ENCODE measurements at places on chromosomes 2 and 18. TPM values are rescaled to one million over a fixed set of nuclear protein-coding genes. Genes with fewer than 3 reads are reported as not detected.

The COLEC11 gene
- 11.9 TPM for polyA plus RNA-seq

The DSG1 gene
- not detected for polyA plus RNA-seq

The ABI2 gene
- 4.9 TPM for polyA plus RNA-seq

The BARD1 gene
- polyA plus RNA-seq: 1.5 TPM

The HOXD10 gene
- not detected for polyA plus RNA-seq

The BCL11A gene
- polyA plus RNA-seq: 4.4 TPM

The SIX3 gene
- polyA plus RNA-seq: 1.7 TPM

The UGT1A5 gene
- not detected for polyA plus RNA-seq

The MOGAT1 gene
- not detected for polyA plus RNA-seq

The MYCN gene
- polyA plus RNA-seq: 0.75 TPM

The ZNF516 gene
- 5.4 TPM for polyA plus RNA-seq

The HAAO gene
- 18.3 TPM for polyA plus RNA-seq

The SLC38A11 gene
- 3.9 TPM for polyA plus RNA-seq

The UGT1A1 gene
- not detected for polyA plus RNA-seq

The CRIM1 gene
- 14.7 TPM for polyA plus RNA-seq

The CAVIN2 gene
- polyA plus RNA-seq: 4.2 TPM

The GCC2 gene
- polyA plus RNA-seq: 8.7 TPM

The TNS1 gene
- polyA plus RNA-seq: 38.5 TPM

The WDPCP gene
- polyA plus RNA-seq: 2.3 TPM

The ANKRD30B gene
- polyA plus RNA-seq: 0.99 TPM

The GRHL1 gene
- 0.95 TPM for polyA plus RNA-seq

The SPEG gene
- polyA plus RNA-seq: 21.9 TPM

The PLEK gene
- polyA plus RNA-seq: 1.0 TPM

The SS18 gene
- polyA plus RNA-seq: 17.0 TPM

The FAHD2A gene
- polyA plus RNA-seq: 19.0 TPM

The TDRD15 gene
- polyA plus RNA-seq: not detected

The CIB4 gene
- not detected for polyA plus RNA-seq

The MC4R gene
- not detected for polyA plus RNA-seq

The IER3IP1 gene
- polyA plus RNA-seq: 15.4 TPM

The PLA2R1 gene
- polyA plus RNA-seq: 0.52 TPM

The DUSP19 gene
- 1.0 TPM for polyA plus RNA-seq

The SERTAD2 gene
- polyA plus RNA-seq: 2.2 TPM

The KRCC1 gene
- 15.8 TPM for polyA plus RNA-seq

The MPP4 gene
- polyA plus RNA-seq: 0.09 TPM

The MSTN gene
- 0.30 TPM for polyA plus RNA-seq

The NTSR2 gene
- not detected for polyA plus RNA-seq
